Esophagus muscularis mucosa (tissue), 4 donors: ENCODE measurements at places on chromosomes 6 and 20. TPM values are rescaled to one million over a fixed set of nuclear protein-coding genes. Genes with fewer than 3 reads are reported as not detected.

- peak; percentile 53 for DNase-seq
These were observed 95.1 kb upstream of the SASH1 start for GRCh38 chr6:148247386-148248063.

GRCh38 chr6:152552616-152553209 is 84.4 kb downstream of the SYNE1 start:
- DNase-seq = no peak

Gene SLC35D3
- not detected for total RNA-seq

- no peak for DNase-seq
These were observed 184.2 kb upstream of the LAMP5 start for GRCh38 chr20:9330151-9330550.

Gene HNF4A
- total RNA-seq = not detected

- DNase-seq = no peak
These were observed 53.9 kb upstream of the PRND start for GRCh38 chr20:4667836-4668235.

DNA sequence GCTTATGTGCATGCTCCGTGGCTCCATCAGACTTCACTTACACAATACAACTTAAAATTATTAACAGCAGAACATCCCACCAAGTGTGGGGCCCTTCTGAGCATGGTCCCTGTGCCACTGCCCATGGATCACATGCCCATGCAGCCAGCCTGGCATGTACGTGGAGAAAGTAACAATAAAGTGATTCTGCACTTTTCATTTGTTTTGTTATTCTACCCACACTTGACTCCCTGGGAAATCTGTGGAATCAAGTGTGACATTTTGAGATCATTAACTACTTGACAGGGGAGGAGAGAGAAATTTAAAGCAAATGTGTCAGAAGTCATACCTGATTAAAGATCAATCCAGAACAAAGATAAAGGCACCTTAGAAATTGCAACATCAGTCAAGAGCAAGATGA is 112.0 kb downstream of the ISM1 start:
- DNase-seq = no peak

- no peak for DNase-seq
These were observed 27.4 kb upstream of the NOP56 start for GRCh38 chr20:2625062-2625461.

DNA sequence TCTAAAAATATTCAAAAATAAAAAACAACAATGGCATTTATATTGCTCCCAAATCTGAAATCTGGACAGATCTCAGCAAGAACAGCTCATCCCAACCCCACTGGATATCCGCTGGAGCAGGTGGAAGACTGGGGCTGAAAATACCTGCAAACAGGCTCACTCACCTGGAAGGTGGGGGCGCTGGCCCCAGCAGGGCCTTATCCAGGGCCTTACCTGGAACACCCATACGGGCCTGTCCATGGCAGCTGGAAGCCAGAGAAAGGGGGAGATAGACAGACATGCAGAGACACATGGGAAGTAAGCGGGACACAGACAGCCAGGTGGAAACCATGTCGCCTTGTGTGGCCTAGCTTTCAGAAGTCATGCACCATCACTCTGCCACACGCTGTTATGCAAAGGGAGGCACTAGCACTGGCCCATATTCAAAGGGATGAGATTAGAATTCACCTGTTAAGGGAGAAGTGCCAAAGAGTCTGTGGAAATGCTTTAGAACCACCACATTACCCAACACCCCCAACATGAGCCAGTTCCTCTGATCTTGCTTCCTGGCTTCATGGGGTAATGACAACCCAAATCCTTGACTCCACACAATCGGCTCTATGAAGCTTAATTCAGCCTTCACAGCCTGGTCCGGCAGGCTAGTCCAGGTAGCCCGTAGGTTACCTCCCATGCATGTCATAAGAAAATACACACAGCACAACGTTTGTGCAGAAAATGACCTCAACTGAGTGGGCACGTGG is 99.0 kb upstream of the CDYL start:
- DNase-seq = no peak

DNA sequence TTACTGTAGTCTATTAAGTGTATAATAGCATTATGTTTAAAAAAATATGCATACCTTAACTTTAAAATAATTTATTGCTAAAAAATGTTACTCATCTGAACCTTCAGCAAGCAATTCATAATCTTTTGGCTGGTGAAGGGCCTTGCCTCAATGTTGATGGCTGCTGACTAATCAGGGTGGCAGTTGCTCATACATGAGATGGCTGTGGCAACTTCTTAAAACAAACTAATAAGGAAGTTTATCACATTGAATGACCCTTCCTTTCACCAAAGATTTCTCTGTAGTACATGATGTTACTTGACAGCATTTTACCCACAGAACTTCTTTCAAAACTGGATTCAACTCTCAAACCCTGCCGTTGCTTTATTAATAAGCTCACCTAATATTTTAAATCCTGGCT is 84.0 kb downstream of the TASP1 start:
- DNase-seq = no peak

GRCh38 chr6:148509800-148510581 is 167.4 kb downstream of the SASH1 start:
- DNase-seq = no peak

GRCh38 chr20:57217802-57218201 is 48.6 kb downstream of the BMP7 start:
- DNase-seq = no peak

Gene OR2H2
- total RNA-seq = not detected

- DNase-seq = no peak
These were observed 21.0 kb downstream of the MAP3K5 start for GRCh38 chr6:136771306-136771705.

DNA sequence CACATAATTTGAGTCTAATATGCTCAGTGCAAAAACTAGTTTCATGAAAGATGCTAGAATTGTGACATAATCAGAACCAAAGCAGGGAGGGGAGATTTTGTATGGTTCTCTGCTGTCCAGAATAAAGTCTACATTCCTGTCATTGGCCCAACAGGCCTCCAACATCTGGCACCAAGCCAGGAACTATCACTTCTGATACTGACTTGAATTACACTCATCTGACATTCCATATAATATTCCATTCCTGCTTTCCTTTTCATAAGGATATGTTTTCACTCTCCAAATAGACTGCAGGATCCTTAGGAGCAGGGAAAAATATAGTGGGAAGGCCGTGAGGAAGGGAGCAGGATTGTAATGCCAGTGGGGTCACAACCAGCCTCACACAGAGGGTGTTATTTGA is 84.6 kb upstream of the BTN3A2 start:
- DNase-seq = no peak

Gene FNDC11
- 0.50 TPM for total RNA-seq

Gene SLCO4A1
- total RNA-seq = 10.0 TPM

- DNase-seq = no peak
These were observed 32.5 kb downstream of the AKAP7 start for GRCh38 chr6:131167773-131168172.
